RCC 7860 (cell line): ENCODE measurements at places on chromosomes 3 and 15.

DNA sequence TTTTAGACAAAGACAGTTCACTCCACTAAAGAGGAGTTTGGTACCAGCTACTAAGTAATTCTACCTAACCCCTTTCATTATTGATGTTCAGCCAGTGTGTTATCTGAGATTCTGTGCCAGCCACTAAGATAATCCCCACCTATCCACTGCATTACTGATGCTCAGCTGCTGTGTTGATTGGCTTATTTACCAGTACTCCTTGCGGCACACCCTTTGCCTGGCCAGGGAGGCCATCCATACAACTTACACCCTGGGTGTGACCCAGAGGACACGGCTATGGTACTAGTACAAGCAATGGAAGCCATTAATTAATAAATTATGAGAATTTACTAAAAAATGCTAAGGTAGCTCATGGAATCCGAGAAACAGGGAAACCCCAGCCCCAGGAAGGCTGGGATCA is 290.7 kb upstream of the CTNNB1 start:
- no peak for DNase-seq

GRCh38 chr3:134721214-134721613 is 70.4 kb upstream of the KY start:
- DNase-seq = no peak

DNA sequence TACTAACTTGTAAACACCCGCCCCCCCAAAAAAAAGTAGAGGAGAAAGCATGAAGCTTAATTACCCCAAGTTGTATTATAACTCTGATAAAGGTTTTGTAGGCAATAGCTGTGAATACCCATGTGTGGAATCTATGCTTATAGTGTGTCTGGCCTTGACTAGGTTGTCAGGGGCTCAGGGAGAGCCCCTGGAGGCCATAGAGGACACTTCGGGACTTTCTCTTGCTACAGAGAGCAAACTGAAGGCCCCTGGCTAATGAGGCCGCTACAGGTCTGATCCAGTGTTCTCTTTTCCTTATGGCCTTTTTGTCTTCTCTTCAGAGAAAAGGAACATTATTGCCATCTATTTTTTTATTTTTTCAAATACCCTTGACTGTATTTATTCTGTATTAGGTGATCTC is 19.1 kb upstream of the SCAANT1 start:
- no peak for DNase-seq

- peak; percentile 94 for DNase-seq
Observed at GRCh38 chr3:185796431-185797107, 28.3 kb downstream of the IGF2BP2 start.

DNA sequence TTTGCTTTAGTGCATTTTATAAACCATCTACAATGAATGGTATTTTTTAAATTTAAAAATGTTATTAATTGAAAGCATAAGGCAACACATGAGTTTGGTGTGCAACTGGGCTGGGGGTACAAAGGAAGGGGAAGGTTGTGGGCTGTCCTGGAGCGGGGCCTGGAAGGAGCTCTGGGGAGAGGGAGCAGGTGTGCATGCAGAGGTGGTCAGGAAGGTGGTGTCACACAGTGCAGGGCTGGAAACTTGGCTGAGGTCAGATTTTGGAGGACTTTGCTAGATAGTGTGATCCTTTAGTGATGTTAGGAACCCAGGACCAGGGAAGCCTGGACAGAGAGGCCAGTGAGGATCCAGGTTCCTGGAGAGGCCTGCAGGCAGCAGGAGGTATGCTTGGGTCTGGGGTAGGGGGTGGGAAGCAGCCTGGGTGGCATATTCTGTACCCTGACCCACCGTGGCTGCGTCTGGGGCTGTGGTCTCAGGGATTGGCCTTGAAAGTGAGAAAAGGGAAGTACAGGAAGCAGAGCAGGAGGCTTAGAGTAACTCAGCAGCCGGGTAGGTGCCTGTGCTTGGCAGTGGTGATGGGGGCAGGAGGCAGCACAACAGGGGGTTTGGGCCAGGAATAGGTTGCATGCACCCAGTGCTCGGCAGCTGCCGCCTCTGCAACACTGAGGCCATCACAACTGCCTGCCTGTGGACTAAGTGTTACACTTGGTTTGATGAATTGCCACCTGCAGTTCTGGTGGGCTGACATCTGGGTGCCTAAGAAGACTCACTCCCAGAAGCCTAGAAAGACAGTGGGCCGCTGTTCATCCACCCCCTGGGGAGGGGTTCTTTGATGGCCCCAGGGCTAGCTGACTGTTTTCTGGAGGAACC is 33.0 kb downstream of the KY start:
- DNase-seq = no peak

DNA sequence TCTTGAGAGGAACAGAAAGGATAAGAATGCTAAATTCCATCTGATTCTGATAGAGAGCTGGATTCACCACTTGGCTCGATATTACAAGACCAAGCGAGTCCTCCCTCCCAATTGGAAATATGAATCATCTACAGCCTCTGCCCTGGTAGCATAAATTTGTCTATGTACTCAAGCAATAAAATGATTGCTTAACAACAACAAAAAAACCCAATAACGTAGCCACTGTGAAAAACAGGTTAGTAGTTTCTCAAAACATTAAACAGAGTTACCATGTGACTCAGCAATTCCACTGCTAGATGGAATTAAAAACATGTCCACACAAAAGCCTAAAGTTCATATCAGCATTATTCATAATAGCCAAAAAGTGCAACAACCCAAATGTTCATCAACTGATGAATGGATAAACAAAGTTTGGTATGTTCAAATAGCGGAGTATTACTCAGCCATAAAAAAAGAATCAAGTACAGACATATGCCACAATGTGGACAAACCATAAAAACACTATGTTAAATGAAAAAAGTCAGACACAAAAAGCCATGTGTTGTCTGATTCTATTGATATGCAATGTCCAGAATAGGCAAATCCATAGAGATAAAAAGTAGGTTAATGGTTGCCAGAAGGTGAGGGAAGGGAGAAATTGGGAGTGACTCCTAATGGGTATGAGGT is 16.8 kb downstream of the BCL2L10 start:
- peak; percentile 41 for DNase-seq

DNA sequence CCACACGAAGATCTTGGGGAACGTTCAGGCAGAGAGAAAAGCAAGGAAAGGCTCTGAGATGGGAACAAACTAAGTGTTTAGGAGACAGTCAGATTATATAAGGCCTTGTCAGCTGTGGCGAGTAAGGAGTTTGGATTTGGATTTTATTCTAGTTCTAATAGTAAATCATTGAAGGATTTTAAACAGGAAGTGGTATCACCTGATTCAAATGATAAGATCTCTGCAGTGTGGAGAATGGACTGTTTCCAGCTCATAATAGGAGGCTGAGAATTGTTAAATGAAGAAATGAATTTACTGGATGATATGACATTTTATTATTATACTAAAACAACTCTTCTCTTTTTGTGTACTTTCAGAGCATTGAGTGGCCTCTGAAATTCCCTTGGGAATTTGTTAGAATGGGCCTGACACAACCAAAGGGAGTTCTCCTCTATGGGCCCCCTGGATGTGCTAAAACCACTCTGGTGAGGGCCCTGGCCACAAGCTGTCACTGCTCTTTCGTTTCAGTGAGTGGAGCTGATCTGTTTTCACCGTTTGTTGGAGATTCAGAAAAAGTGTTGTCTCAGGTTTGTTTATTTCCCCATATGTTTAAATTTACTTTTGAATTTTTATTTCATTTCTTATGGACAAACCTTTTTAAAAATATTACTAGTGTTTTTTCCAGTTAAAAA is 36.0 kb upstream of the GATM start:
- peak; percentile 14 for DNase-seq

DNA sequence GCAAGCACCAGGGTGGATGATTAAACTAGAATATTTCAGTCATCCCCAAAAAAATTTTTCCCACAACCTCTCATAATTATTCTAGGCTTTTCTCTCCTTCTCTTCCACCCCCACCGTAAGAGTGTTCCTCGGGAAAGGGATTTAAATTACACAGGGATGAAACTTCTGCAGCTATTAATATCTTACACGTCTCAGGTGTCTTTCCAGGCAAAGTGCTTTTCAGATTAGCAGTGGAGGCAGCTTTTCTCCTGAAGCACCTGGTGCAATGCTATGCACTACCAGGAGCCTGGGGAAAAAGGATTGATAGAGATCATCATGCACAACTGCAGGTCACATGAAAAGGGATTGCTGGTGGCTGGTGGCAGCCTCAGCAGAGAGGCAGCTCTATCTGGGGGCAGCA is 250.4 kb downstream of the NTRK3 start:
- DNase-seq = no peak

DNA sequence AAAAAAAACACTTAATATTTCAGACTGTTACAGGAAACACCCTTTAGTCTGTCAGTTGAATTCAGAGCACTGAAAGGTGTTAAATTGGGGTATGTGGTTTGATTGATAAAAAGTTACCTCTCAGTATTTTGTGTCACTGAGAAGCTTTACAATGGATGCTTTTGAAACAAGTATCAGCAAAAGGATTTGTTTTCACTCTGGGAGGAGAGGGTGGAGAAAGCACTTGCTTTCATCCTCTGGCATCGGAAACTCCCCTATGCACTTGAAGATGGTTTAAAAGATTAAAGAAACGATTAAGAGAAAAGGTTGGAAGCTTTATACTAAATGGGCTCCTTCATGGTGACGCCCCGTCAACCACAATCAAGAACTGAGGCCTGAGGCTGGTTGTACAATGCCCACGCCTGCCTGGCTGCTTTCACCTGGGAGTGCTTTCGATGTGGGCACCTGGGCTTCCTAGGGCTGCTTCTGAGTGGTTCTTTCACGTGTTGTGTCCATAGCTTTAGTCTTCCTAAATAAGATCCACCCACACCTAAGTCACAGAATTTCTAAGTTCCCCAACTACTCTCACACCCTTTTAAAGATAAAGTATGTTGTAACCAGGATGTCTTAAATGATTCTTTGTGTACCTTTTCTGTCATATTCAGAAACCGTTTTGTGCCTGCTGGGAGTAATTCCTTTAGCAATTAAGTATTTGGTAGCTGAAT is 17.9 kb downstream of the TMEM43 start:
- DNase-seq = no peak

GRCh38 chr15:41285285-41285684 is 47.1 kb downstream of the OIP5 start:
- no peak for DNase-seq

DNA sequence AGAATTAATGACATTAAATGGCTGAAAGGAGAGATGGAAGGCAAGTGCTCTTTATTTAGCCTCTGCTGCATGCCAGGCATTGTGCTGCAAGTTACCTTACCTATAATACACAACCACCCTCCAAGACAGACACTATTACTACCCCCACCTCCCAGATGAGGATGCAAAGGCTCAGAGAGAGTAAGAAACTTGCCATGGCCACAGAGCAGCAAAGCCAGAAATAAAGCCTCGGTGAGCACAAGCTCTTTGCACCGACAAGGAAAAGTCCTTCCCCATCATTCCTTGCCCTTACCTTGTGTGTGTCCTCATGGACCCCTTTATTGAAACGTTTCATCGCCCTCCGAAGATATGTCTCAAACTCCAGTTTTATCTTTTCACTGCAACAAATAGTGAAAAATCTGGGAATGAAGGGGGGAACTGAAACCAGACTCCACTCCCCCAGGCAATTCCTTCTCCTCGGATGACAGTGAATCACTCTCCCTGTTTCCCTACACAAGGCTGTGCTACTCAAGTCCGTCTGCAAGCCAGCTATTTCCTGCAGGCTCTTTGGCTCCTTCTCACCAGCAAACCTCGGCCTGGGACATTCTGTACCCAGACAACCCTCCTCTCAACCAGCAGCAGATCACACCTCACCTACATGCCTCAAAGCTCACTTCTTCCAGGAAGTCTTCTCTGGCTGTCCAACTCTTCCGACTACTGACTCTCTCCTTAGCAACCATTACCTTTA is 11.4 kb downstream of the XPC start:
- no peak for DNase-seq

GRCh38 chr3:72257738-72258137 is 472.8 kb upstream of the PROK2 start:
- DNase-seq = no peak

- no peak for DNase-seq
Observed at GRCh38 chr15:48334260-48334659, 3.0 kb downstream of the DUT start.

DNA sequence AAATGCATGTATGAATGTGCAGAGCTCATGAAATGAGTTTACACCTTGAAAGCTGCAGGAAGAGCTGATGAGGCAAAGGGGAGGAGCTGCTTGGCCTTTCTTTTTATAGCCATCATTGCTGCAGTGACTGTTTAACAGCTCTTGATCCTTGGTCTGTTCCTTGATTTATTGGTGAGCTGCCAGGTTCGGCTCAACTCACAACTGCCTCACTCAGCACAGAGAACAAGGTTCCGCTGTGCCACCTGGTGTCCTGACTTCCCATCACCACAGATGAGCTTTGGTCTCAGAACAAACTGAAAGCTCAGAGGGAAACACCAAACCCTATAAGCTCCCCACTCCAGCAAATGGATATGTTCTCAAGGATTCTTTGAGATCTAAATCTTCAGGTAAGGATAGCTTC is 626.1 kb downstream of the MAGI1 start:
- peak; percentile 26 for DNase-seq

GRCh38 chr3:170346481-170347392 is 10.8 kb upstream of the SKIL start:
- peak; percentile 47 for DNase-seq

DNA sequence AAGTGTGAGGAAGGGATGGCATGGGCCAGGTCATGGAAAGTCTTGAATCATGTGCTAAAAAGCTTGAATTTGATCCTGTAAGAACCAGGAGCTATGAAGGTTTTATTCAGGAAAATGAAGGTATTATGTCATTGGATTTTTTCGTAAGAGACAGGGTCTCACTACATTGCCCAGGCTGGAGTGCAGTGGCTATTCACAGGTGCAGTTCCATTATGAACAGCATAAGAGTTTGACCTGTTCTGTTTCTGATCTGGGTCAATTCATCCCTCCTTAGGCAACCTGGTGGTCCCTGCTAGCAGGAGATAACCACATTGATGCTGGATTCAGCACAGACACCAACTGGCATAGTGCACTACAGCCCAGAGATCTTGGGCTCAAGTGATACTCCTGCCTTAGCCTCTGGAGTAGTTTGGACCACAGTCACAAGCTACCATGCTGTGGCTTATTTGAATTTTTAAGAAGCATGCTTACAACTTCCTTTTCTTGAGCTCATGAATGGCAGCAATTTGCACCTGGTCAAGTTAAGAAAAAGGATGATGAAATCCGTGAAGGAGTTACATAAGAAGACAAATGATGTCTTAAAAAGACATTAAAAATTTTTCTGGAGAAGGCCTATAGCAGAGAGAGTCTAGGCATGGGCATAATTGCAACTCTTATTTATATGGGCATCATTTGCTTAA is 79.1 kb downstream of the CADPS start:
- DNase-seq = no peak
